Hindlimb muscle (tissue), 1 donor: ENCODE measurements at places on chromosomes 3 and 15.

DNA sequence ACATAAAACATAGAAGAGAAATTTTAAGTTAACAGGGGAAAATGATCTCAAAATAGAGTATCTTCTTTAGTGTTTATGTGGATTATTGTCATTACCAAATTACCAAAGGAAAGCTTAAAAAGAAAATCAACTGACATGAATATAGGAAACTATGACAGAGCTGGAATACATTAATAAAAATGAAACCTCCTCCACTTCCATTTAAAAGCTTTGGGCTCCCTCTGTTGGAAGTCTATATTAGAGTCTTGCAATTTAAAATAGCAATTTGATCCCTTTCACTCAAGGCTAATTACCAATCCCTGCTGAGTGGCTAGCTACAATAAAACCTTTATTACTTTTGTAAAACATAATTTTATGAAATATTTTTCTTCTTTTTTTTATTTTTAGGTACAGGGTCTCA lies 61.4 kb upstream of the IMPG2 start:
- no peak for DNase-seq

GRCh38 chr3:62134061-62134496 lies 239.3 kb downstream of the FEZF2 start:
- DNase-seq = no peak

GRCh38 chr15:93614386-93615104 lies 525.5 kb upstream of the RGMA start:
- peak; percentile 54 for DNase-seq

- DNase-seq = peak; percentile 40
Measured at GRCh38 chr15:100686021-100686724, 83.8 kb downstream of the ASB7 start.

- no peak for DNase-seq
Measured at GRCh38 chr3:149628957-149629670, 28.7 kb downstream of the WWTR1 start.

DNA sequence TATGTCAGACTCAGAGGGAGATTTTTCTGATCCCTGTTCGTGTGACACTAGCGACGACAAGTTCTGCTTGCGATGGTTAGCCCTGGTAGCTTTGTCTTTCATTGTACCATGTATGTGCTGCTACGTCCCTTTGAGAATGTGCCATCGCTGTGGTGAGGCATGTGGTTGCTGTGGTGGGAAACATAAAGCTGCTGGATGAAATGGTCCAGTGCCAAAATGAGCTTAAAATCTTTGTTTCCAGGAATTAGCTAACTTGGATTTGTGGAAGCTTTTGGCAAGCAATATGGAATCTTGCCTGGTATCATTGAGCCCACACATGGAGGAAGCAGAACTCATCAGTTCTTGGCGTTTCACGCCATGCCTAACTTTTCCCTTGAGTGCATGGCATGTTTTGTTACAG lies 98.8 kb downstream of the SPRED1 start:
- peak; percentile 26 for DNase-seq

DNA sequence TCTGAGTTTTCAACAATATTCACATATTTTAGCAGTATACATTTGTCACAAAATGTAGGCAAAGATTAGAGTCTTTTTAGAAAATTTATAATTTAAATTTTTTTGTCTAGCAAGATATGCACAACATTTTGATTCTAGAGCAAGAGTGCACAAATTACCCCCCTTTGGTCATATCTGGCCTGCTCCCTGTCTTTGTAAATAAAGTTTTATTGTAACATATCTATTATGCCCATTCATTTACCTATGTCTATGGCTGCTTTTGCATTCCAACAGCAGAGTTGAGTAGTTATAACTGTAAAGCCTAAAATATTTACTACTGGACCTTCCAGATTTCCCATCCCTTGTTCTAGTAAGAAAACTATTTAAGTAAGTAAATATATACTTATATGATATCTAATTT lies 430.7 kb downstream of the EDEM1 start:
- no peak for DNase-seq

GRCh38 chr3:189204937-189205336 lies 33.2 kb downstream of the TPRG1 start:
- no peak for DNase-seq

DNA sequence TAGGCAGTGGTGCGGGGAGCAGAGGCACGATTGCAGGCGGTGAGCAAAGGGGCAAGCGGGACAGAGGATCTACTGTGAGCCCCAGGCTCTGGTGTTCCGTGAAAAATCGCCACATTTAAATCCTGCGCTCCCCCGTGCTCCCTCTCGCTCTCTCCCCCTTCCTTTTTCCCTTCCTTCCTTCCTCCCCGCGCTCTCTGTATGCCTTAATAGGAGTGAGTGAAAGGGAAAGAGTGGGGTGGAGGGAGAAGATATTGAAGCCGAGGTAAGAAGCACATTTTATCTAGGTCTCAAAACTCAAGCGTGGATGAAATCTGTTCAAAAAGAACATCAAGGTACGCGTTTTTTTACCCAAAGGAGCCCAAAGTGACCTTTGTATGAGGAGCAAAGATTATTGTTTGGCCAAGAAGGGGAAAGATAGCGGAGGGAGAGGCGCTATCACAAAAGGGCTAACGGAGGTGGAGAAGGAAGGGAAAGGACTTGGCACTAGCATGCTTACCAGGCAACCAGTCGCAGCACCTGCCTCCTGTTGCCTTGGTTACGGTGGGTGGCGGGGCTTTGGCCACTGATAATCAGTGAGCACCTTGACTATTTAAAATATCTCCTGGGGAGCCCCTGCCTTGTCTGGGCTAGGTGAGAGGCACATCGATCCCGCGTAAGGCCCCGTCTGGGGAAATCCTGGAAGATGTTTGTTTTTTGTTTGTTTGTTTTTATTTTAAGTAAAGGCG lies 14.9 kb upstream of the AEN start:
- DNase-seq = no peak

- no peak for DNase-seq
Measured at GRCh38 chr15:77553695-77554094, 79.0 kb downstream of the LINGO1 start.

GRCh38 chr15:40554161-40554525 lies 10.7 kb downstream of the CCDC32 start:
- no peak for DNase-seq

DNA sequence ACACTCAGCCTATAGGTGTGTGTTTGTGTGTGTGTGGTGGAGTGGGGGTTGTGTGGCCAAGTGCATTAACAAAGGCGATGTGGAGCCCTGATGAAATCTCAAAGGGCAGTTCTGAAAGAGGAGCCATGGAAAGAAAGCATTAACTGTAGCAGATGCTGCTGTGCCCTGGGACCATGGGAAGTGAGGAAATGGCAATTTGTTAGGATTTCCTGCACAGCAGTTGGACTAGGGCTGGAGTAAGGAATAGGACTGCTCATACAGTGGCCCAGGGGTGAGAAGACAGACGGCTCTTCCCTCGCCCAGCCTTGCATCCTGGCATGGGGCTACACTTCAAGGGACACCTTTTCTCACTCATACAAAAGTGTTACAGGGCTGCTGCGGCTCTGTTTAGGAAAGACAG lies 12.3 kb upstream of the ZBTB38 start:
- no peak for DNase-seq

GRCh38 chr3:108131475-108132134 lies 40.8 kb upstream of the CD47 start:
- DNase-seq = no peak

GRCh38 chr3:152445212-152445611 lies 176.5 kb downstream of the MBNL1 start:
- no peak for DNase-seq

- no peak for DNase-seq
Measured at GRCh38 chr15:33551860-33552259, 241.1 kb downstream of the RYR3 start.

GRCh38 chr3:63470745-63471144 lies 181.7 kb upstream of the SNTN start:
- no peak for DNase-seq

- no peak for DNase-seq
Measured at GRCh38 chr3:113153499-113154107, 57.8 kb upstream of the BOC start.

DNA sequence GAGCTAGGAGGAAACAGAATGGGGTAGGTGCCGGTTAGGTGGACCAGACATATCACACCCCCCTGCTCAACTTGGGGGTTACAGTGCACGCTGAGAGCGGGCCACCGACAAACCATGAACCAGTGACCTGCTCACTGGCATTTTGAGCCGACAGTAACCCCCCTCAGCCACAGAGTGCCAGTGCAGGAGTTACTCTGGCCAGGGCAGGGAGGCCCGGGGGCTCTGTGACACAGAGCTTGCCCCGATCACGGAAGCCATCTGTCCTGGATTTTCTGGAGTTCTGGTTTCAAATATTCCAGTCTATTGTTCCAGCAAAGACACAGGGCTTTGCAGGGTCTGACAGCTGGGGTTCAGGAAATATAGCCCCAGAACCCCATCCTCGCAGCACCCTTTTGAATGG lies 225.2 kb downstream of the VPS13C start:
- DNase-seq = no peak

- DNase-seq = no peak
Measured at GRCh38 chr15:92538115-92538514, 117.5 kb downstream of the FAM174B start.

- no peak for DNase-seq
Measured at GRCh38 chr3:40268802-40269524, 40.5 kb upstream of the EIF1B start.

DNA sequence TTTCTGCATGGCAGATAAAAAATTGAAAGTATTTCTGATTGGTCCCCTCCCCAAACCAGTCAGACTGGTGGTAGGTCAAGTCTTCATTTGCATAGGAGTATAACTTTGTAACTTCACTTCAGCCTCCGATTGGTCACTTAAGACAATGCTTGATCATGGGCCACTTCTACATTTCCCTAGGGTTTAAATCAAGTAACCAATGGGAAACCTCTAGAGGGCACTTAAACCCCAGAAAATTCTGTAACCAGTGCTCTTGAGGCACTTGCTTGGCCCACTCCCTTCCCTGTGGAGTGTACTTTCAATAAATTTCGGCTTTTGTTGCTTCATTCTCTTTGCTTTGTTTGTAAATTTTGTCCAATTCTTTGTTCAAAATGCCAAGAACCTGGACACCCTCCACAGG lies 225.5 kb downstream of the ARPP21 start:
- DNase-seq = no peak

DNA sequence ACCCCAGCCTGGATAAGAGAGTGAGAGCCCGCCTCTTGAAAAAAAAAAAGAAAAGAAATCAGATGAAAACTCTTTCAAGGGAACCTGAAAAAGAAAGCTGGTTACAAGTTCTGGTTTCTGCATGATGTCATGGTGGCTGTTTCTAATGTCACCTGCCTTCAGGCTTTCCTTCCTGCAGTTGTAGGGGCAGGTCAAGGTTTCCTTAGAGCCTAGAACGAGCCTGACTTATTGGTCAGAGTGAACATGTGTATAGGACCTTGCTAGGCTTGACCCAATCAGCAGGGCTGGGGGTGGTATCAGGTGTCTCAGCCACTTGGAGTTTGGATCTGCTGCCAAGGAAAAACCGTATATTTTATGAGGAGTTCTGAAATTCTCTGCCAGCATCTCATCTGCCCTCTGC lies 3.8 kb downstream of the IVD start:
- DNase-seq = no peak

DNA sequence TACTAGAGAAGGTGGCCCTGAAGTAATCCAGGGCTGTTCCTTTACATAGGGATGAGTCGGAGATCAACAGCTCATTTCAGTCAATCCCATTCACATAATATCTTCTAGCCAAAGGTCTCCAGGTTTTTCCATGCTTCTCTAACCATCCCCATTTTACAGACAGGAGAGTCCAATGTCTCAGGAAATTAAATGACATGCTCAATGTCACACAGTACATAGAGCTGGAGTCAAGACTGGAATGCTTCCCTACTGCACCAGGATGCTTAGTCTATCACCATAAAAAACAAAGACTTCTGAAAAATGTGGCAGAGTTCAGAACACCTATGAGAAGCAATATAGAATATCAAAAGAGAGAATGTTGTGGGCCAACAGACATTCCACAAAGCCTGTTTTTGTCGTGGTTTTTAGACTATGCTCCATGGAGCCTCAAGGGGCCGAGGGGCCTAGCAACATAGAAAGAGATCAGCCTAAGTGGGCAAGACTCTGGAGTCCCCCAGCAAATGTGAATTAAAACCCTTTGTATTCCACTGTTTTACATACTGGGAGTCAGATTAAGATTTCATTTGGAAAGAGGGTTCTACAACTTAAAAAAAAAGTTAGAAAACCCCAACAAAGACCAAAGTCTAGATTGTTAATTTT lies 122.0 kb downstream of the THRB start:
- no peak for DNase-seq

DNA sequence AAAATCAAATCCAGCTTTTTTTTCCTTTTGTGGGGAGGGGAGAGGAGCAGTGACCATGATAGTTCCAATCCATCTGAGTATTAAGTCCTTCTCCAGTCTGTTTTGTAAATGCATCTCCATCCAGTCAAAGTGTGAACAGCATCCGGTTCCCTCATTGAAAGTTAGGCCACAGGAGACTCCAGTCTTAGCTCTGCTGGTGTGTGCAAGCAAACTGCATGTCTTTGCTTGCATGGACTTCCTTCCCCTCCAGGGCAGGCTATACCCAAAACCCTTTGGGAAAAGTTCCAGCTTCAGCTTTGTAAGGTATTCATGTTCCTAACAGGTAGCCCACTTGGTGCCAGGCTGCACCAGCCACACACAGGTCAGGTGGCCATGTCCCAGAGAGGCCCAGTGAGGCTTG lies 3.1 kb upstream of the MAN2C1 start:
- DNase-seq = no peak

DNA sequence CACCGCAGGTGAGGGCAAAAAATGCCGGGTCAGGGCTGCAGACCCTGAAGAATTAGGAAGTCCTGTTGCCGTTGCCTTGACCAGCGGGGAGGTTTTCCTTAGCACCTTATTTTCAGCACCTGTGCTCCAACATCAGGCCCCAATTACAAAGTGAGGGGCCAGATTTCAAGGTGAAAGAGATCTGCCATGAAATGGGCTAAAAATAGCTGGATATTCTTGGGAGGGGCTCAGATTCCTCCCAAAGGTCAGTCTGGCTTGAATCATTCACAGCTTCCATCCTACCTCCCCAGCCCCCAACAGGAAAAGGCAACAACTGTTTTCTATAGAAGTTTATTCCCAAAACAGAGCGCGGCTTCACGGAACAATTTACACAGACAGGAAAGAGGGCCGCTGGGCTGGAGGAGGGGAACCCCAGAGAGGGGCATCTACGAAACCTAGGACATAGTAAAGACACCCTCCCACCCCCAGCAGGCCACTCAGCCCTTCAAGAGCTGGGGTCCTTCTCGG lies 941 bp upstream of the SLC26A6 start:
- no peak for DNase-seq

DNA sequence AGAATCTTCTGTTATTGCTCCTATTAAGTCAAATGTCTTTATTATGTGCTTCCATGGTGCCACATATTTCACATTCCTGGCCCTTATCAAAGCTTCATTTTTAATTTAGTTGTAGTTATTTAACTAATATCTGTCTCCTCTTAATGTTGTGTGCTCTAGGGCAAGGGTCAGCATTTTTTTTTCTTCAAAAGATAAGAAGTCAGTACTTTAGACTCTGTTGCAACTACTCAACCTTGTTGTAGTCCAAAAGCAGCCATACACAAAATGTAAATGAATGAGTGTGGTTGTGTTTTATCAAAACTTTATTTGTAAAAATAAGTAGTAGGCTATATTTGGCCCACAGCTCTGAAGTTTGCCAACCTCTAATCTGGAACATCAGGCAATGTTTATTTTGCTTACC lies 394.7 kb upstream of the CBLB start:
- DNase-seq = no peak
